Left ventricle myocardium inferior (tissue), 1 donor: ENCODE measurements at places on chromosomes 12 and 14. TPM values are rescaled to one million over a fixed set of nuclear protein-coding genes. Genes with fewer than 3 reads are reported as not detected.

Gene CLEC14A
- 34.3 TPM for total RNA-seq

Gene RFX4
- total RNA-seq: not detected

Gene VASH1
- total RNA-seq: 12.4 TPM

Gene TMEM63C
- 0.63 TPM for total RNA-seq

Gene REC8
- 1.6 TPM for total RNA-seq

Gene ARMH4
- 7.3 TPM for total RNA-seq

Gene SUSD6
- total RNA-seq: 23.9 TPM

Gene FOXN4
- not detected for total RNA-seq

Gene TPPP2
- total RNA-seq: 1.6 TPM

Gene KIF26A
- total RNA-seq: 6.5 TPM

Gene RNASE13
- not detected for total RNA-seq

Gene RD3L
- 30.7 TPM for total RNA-seq

Gene PROX2
- not detected for total RNA-seq

Gene CCDC85C
- total RNA-seq: 41.0 TPM

Gene TMCC3
- total RNA-seq: 1.7 TPM

Gene FBXW8
- total RNA-seq: 8.5 TPM

Gene GPRC5A
- 0.77 TPM for total RNA-seq

Gene KRT81
- not detected for total RNA-seq

Gene ACVRL1
- 36.9 TPM for total RNA-seq

Gene SAMD4A
- 173 TPM for total RNA-seq

Gene B4GALNT1
- total RNA-seq: 4.7 TPM

Gene SLC6A15
- not detected for total RNA-seq

Gene TMEM119
- total RNA-seq: 1.3 TPM

Gene NRL
- total RNA-seq: 1.5 TPM

Gene ACADS
- total RNA-seq: 93.8 TPM

Gene AQP2
- not detected for total RNA-seq

Gene SLC8A3
- total RNA-seq: 0.05 TPM

Gene CATSPERB
- 0.99 TPM for total RNA-seq

Gene TMPRSS12
- total RNA-seq: not detected

Gene C12orf42
- total RNA-seq: not detected

Gene RNU4-1
- 2,088 TPM for total RNA-seq

Gene KRT8
- total RNA-seq: 63.4 TPM

Gene PPP4R4
- not detected for total RNA-seq

Gene ERGIC2
- 91.1 TPM for total RNA-seq

Gene KRT2
- total RNA-seq: not detected

Gene RALGAPA1
- 31.8 TPM for total RNA-seq

Gene DCN
- 716 TPM for total RNA-seq

Gene GZMH
- not detected for total RNA-seq

Gene PZP
- 0.36 TPM for total RNA-seq

Gene CEBPE
- not detected for total RNA-seq

Gene VWF
- 250 TPM for total RNA-seq

Gene SPIC
- total RNA-seq: not detected

Gene USP44
- total RNA-seq: 0.80 TPM
